ENCODE measurements at places on chromosomes 6 and 20.
A peak's percentile ranks its signal among the peaks of the same experiment; 100 is the strongest.

DNA sequence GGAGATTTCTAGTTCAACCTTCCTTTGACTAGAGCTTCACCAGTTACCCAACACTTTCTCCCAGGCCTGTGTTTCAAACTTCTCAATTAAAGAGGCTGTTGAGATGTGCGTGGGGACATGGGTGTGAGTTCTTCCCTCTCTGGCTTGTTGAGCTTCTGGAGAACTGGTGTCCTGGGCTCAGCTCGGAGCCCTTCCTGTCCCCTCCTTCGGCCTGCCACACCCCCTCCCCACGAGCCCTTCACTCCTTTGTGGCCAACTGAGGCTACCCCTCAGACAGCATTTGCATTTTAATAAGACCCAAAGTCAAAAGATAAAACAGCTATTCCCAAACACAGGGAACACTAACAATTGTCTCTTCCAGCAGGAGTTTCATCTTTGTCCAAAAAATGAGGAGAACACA is 123.3 kb upstream of the MLN start:
- no peak for DNase-seq

DNA sequence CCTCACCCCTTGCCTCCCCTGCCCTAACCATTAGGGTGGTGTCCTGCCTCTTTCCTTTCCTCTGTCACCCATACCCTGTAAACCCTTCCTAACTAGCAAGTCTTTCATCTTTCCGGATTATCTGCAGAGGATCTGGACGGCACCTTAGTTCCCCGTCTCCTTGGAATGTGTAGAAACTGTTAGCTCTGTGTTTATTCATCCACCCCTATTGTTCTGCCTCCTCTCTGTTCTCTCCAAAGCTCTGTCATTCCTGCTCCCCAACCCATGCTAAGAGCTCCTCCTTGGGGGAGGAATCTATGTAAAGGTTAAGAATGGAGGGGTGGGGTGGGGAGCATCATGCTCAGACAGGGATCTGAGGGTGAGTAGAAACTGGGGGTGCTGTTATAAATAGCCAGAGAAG is 39.4 kb upstream of the KCNK5 start:
- DNase-seq, result no peak

GRCh38 chr20:49318430-49319207 is 40.8 kb upstream of the ZNFX1 start:
- DNase-seq, result no peak

DNA sequence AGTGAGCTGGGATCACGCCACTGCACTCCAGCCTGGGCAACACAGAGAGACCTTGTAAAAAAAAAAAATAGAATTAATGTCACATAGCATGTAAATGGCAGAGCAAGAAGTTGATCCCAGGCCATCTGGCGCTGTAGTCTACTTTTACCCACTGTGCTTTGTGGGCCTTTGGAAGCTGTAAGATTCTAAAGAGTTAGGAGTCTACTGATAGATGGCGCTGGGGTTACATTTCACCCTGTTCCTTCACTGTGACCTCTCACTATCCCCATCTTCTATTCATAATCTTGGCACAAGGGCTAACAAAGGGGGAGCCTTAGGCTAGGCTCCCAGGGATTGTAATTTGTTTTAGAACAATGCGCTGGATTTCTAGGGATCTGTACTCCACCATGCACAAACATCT is 24.4 kb downstream of the SIRPD start:
- DNase-seq, result no peak

DNA sequence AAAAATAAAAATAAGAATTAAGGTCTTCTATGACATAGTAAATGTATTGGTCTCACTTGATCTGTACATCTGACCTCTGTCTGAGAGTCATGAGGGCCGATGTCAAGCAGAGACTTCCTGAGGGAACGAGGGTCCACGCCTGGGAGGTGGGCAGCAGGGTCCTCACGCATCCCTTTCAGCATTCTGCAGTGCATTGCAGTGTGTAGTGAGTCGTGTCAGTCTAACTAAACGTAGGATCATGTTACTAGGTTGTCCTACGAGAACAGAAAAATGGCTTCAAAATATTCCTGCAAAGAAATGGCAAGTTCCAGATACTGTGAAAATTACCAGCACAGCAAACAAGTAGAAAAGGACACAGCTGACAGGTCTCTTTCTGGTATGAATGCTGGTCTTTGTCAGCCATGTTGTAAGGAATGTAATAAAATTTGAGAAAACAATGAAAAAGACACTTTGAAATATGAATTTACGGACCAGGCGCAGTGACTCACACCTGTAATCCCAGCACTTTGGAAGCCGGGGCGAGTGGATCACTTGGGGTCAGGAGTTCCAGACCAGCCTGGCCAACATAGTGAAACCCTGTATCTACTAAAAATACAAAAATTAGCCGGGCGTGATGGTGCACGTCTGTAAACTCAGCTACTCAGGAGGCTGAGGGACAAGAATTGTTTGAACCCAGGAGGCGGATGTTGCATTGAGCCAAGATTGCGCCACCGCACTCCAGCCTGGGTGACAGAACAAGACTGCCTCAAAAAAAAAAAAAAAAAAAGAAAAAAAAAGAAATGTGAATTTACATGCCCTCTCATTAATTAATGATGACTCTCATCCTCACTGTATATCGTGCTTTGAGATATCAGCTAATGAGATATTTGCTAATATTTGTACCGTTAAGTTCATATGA is 2.4 kb upstream of the AHCY start:
- no peak for DNase-seq

GRCh38 chr6:150695652-150696051 is 96.0 kb downstream of the PLEKHG1 start:
- peak; percentile 15 for DNase-seq

- DNase-seq, result peak; percentile 44
Observed at GRCh38 chr6:75504465-75505222, 11.0 kb upstream of the FILIP1 start.

- peak; percentile 40 for DNase-seq
Observed at GRCh38 chr6:80348263-80348662, 241.8 kb downstream of the BCKDHB start.

GRCh38 chr6:39638126-39638822 is 86.9 kb downstream of the KIF6 start:
- no peak for DNase-seq

- DNase-seq, result no peak
Observed at GRCh38 chr6:149446791-149447376, 37.9 kb downstream of the ZC3H12D start.

Data from AG10803 (cell line).